ENCODE measurements at places on chromosomes 1 and 21.
A peak's percentile ranks its signal among the peaks of the same experiment; 100 is the strongest.

DNA sequence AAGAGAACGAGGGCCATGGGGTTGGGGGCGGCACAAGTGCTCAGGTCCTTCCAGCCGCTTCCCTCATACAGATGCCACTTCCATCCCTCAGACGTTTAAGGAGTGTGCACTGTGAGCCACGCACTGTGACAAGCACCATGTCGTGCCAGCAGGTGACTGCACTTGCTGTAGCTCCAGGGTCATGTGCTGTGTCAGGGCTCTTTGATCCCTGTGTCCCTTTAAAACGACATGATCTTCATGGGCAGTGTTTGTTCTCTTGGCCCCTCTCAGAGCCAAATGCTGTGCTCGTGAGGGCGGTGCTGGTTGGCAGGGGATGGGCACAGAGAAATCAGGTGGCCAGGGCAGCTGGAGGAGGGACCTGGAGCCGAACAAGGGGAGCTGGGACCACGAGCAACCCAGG, 19.9 kb downstream of the IL10RB start:
- DNase-seq: no peak

GRCh38 chr1:182484067-182484466, 34.1 kb downstream of the RGSL1 start:
- DNase-seq: no peak

GRCh38 chr1:167638064-167638463, 8.0 kb downstream of the RCSD1 start:
- DNase-seq: no peak

DNA sequence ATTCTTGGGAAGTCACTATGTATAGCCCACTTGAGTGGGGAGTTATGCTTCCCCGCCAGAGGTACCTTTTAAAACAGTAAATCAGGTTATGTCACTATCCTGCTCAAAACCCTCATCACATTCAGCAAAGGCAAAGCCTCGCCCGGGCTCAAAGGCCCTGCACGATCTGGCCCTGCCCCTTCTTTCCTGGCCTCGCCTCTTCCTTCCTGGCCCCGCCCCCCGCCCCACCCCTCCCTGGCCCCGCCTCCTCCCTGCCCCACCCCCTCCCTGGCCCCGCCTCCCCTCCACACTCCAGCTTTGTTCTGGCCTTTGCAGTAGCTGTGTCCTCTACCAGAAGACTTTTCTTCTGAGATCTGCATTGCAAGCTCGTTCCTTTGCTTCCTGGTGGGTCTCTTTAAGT, 6.6 kb downstream of the LDLRAD2 start:
- no peak for DNase-seq

GRCh38 chr1:37133276-37134145, 99.2 kb upstream of the GRIK3 start:
- no peak for DNase-seq

DNA sequence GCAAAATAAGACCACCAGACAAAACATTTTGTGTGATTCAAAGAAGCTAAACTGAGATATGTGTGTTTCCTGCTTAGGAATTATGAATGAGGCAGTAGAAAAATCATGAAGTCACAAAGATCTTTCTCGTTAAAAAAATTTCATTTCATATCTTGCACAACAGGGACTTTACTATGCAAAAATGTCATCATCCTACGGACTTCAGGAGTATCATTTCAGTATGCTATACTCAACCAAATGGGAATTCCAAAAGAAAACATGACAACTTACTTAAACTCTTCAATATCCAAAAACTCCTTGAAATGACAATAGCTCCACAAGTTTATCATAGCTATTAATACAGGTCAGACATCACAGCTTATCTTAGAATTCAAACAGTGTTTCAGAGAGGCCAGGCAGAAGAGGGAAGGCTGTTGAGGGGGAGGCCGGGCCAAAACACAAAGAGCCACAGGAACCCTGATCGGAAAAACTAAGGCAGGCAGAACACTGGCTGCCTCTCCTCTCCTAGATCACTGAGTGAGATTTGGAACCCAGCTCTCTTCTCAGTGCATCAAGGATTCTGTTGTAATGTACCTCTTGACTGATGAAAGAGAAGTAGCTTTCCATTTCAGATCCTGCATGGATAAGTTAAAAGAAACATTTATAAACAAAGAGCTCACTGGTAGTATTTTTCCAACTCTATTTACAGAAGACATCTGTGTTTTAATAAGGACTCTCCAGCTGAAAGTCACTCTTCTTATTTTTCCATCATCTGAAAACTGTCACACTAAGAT, 66.9 kb downstream of the TESK2 start:
- DNase-seq: no peak

DNA sequence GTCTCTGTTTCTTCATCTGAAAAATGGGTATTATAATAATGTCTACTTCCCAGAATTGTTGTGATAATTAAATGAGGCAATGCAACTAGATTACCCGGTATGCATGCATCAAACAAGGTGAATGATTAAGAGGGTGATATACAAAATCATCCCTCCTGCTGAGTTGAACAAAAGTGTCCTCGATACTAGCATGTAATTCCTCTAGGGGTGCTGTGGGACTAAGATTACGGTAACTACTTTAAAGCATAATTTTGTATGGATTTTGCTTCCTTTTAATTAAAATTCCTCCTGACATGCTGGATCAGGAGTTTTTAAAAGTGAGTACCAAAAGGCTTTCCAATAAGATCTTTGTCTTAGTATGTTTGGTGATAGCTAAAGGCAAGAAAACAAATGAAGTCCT, 98.7 kb upstream of the PRMT6 start:
- no peak for DNase-seq

DNA sequence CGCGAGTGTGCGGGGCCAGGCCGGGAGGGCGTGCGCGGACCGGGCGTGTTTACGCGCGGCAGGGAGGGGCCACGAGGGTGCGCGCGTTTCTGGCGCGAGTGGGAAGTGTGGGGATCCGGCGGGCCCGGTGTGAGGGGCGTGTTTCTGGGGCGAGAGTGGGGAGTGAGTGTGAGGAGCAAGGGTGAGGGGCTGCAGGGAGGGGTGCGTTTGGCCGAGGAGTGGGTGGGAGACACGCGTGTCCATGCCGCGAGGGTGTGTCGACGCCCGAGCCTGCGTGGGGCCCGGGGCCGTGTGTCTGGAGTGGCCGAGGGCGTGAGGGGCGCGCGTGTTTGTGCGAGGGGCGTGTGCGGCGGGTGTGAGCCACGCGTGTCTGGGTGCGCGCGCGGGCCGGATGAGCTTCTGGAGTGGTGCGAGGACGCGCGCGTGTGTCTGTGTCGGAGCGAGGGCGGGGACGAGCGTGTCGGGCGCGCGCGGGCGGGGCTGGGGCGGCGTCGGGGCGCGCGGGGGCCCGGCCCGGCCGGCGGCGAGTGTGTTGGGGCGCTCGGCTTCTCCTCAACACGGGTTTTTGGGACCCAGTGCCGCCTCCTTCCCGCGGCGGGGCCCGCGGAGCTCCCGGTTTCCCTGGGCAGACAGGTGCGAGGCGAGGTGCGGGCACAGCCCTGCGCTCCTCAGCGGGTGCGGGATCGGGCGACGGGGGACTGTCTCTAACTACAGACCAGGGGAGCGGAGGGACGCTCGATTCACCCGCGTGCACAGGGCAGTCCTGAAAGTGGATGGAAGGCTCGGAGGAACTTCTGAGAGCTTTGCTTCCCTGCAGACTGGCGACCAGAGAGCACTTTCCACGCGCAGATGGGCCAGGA, 65.8 kb upstream of the VAMP3 start:
- peak; percentile 41 for DNase-seq

DNA sequence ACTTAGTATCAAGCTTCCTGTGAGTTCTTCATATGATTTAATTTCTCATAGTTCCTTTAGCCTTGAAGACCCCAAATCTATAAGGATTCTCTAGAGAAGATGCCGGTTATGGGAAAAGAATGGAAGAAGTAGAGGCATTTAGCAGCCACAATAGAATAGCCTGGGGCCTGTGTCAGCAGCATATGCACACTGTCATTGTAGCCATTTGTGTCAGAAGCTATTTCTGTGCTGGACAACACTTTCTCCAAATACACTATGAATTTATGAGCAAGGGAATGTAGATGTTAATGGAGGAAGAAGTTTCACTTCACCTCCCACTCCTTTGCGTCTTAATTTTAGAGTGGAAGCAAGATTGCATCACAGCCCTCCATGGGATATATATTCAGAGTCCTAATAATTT, 17.4 kb downstream of the JAM2 start:
- no peak for DNase-seq

DNA sequence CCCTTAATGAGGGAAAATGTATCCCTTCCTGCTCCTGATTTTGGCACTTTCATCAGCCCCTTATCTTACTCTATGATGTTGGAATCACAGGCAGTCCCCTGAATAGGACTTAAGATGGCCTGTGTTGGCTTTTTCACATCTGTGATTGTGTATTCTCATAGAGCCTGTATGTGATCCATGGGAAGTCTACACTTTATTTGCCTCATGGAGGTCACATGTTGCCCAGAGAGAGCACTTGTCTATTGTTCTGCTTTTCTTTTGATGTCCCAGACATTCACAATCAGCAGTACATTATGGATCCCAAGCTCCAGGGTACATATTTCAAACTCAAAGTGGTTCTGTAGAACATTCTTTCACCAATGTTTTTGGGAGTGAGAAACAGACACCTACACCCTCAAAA, 885.2 kb upstream of the ADGRL2 start:
- DNase-seq: no peak

GRCh38 chr1:225544924-225545323, 108.0 kb downstream of the ENAH start:
- DNase-seq: no peak

DNA sequence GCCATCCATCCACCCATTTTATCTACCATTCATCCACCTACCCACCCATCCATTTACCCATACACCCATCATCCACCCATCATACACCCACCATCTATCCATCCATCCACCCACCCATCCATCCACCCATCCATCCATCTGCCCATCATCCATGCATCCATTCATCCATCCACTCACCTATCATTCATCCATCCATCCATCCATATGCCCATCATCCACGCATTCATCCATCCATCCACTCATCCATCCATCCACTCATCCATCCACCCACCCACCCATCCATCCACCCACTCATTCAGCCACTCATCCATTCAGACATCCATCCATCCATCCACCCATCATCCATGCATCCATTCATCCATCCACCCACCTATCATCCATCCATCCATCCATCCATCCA, 31.9 kb upstream of the UTS2 start:
- no peak for DNase-seq

- DNase-seq: no peak
Measured at GRCh38 chr1:234565132-234565531, 44.8 kb downstream of the IRF2BP2 start.

DNA sequence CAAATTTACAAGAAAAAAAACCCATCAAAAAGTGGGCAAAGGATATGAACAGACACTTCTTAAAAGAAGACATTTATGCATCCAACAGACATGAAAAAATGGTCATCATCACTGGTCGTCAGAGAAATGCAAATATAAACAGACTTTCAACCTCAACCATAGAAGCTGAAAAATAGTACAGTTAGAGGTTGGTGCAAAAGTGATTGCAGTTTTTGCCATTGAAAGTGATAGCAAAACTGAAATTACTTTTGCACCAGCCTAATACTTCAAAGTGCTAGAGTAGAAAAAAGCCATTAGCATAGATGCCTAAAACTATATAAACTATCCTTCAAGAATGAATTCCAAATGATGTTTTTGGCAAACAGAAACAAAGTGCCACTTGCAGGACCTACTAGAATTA, 365.8 kb upstream of the DPYD start:
- no peak for DNase-seq

GRCh38 chr1:202173993-202174392, 13.6 kb upstream of the PTPN7 start:
- DNase-seq: no peak

DNA sequence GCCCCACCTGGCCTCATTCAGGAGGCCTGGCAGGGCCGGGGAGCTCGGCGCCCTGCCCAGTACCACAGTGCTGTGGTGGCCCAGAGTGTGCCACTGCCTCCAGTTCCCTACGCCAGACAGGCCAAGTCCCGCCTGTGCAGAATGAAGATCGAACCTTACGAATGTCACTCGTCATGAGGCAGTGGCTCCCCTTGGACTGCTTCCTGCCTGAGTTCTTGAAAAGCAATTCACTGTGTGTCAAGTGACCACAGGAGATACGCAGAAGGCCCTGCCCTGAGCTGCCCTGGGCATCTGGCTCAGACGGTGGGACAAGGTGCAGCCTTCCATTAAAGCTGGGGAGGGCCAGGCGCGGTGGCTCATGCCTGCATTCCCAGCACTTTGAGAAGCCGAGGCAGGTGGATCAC, 49.6 kb upstream of the LRP8 start:
- DNase-seq: no peak

DNA sequence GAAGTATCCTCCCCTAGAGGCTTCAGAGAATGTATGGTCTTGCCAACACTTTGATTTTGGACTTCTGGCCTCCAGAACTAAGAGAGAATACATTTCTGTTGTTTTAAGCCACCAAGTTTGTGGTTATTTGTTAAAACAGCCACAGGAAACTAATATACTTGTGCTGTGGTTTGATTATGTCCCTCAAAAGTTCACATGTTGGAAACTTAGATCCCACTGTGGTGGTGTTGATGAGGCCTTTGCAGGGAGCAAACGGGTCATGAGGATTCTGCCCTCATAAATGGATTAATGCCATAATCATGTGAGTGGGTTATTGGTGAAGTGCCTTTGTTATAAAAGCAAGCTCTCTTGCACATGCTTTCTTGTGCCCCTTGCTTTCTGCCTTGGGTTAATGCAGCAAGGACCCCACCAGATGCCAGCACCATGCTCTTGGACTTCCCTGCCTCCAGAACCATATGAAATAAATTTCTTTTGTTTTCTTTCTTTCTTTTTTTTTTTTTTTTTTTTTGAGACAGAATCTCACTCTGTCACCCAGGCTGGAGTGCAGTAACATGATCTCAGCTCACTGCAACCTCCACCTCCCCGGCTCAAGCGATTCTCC, 157.3 kb downstream of the CLIC6 start:
- no peak for DNase-seq

DNA sequence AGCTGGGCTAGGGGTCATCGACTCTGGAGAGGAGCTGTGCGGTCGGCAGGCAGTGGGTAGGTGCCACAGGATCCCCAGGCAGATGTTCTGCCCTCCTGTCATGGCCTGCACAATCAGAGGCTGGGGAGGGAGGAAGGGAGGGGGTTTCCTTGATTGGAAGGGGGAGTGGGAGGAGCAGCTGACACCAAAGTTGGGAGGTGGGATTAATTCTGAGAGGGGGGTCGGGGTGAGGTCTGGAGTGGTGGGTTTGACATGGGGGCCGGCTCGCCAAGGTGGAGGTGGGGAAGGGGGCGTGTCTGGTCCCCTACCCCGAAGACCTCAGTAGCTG, 651 bp upstream of the HPCA start:
- no peak for DNase-seq

GRCh38 chr1:229383961-229384360, 41.1 kb upstream of the CCSAP start:
- no peak for DNase-seq

GRCh38 chr1:13699936-13700520, at the start of gene PRDM2:
TSS of gene PRDM2 (plus strand) at chr1:13700188. CDS start at chr1:13715606, 15,418 bp downstream.
- DNase-seq: peak; percentile 75

GRCh38 chr1:114609826-114610225, 28.4 kb upstream of the BCAS2 start:
- DNase-seq: no peak

GRCh38 chr1:205339717-205340116, 17.0 kb downstream of the KLHDC8A start:
- no peak for DNase-seq
